ENCODE measurements at places on chromosomes 5 and 9.
A peak's percentile ranks its signal among the peaks of the same experiment; 100 is the strongest.

DNA sequence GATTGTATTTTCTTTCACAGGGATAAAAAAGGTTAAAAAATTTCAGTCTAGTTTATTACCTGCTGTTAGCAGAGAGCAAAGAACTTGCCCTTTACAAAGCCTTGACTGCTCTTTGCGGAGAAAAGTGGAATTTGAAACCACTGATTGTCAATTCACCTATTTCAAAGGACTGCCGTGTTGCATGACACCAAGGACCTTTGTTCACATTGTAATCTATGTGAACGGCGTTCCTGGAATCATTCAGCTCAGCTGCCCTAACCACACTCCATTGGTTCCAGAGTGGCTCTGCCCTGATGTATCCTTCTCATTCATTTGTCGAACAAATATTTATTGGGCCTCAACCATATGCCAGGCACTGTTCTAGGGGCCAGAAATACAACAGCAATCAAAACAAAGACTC is 377.5 kb upstream of the RFX3 start:
- DNase-seq: no peak

- DNase-seq: peak; percentile 16
Measured at GRCh38 chr9:129834489-129835127, 467 bp downstream of the C9orf78 start.

- no peak for DNase-seq
Measured at GRCh38 chr5:1648806-1649205, 125.0 kb upstream of the LPCAT1 start.

- DNase-seq: no peak
Measured at GRCh38 chr5:173498286-173498685, 118.2 kb downstream of the BOD1 start.

- no peak for DNase-seq
Measured at GRCh38 chr5:180824630-180825476, 22.2 kb upstream of the MGAT1 start.

- no peak for DNase-seq
Measured at GRCh38 chr5:74549384-74549783, 91.1 kb downstream of the ENC1 start.

Data from inflammatory macrophage treated with lipopolysaccharide for 1 hour (primary cell).